ENCODE measurements at places on chromosomes 12 and 14.

- DNase-seq: no peak
Measured at GRCh38 chr12:49651855-49652254, 28.5 kb downstream of the PRPF40B start.

DNA sequence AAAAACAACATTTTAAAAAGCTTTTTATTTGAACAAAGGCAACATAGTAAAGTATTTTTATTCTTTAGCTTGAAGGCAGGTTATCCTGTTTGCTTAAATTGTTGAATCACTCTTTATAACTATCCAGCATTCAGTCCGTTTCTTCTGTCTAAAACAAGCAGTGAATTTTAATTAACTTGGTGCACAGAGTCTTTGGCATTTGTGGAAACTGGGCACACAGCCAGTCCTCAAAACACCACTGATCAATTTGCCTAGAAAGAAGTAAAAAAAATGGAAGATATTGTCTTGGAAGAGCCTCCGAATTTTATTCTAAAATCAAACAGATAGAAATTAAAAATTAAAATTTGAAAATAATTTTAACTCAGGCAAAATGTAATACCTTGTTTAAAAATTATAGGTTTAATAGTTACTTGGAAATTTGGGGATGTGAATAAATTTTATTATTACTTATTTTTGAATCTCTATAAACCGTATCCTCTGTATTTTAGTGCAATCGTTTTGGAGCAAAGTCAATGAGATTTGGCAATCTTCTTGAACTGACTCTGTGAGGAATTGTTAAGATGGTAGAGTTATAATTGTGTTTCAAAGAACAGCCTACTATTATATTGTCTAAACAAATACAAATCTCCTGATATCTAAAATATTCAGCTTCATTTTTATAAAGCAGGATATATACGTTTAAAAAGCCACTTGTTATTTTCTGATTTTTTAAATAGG lies 927.0 kb downstream of the SLC16A7 start:
- peak; percentile 37 for DNase-seq

- DNase-seq: peak; percentile 14
Measured at GRCh38 chr12:87274594-87275245, 754.5 kb downstream of the C12orf50 start.

DNA sequence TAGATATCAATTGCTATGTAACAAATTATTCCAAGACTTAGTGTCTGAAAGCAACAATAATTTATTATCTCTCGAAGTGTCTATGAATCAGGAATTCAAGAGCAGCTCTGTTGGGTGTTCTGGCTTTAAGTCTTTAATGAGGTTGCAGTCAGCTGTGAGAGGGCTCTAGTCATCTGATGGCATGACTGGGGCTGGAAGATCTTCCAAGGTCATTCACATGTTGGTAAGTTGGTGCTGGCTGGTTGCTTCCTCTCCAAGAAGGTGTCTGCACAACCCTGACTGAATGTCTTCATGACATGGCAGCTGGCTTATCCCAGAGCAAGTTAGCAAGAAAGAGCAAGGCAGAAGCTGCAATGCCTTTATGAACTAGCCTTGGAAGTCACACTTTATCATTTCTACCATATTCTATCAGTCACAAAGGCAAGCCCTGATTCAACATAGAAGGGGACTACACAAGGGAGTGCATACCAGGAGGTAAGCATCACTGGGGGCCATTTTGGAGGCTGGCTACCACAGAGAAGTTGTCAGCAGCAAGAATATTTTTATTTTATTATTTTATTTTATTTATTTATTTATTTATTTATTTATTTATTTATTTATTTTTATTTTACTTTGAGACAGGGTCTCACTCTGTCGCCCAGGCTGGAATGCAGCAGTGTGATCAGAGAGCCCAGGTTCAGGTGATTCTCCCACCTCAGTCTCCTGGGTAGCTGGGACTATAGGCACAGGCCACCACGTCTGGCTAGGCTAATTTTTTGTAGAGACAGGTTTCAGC lies 7.6 kb upstream of the SLC38A2 start:
- DNase-seq: no peak

DNA sequence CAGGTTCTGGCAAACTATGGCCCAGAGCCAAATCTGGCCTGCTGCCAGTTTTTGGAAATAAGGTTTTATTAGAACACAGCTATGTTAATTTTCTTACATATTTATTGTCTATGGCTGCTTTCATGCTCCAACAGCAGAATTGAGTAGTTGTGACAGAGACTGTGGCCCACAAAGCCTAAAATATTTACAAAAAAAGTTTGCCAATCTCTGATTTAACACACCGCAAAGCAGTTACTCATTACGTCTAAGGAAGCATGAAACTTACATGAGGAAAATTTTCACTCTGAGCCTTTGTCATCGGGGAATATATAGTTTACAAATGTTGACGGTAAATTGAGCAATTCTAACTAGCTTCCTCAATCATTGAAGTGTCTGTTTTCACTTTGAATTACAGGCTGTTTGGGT lies 96.5 kb downstream of the UNC79 start:
- no peak for DNase-seq

DNA sequence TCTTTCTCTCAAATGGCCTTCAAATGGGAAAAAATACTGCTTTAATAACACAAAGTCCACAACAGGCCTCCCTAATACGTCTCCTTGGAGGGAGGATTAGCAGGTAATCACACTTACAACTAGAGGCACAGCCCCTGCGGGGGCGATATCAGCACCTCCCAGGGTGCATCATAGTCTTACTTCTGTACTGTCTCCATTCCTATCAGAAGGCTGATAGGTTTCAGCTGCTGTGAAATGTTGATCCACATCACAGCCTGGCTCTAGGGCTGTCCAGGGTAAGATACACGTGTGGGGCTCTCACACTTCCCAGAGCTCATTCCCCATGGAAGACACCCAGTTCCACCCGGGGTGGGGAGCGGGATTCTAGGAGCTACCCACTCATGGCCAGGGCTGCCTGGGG lies 139.1 kb upstream of the SFSWAP start:
- DNase-seq: no peak

GRCh38 chr12:28331130-28331529 lies 140.9 kb downstream of the CCDC91 start:
- DNase-seq: peak; percentile 46

- peak; percentile 4 for DNase-seq
Measured at GRCh38 chr12:47843226-47843980, 23.7 kb upstream of the HDAC7 start.

GRCh38 chr12:5432011-5432400 lies at the start of gene NTF3:
Gene NTF3 (plus strand): TSS chr12:5432108. CDS start chr12:5432325, 217 bp downstream.
- no peak for DNase-seq

DNA sequence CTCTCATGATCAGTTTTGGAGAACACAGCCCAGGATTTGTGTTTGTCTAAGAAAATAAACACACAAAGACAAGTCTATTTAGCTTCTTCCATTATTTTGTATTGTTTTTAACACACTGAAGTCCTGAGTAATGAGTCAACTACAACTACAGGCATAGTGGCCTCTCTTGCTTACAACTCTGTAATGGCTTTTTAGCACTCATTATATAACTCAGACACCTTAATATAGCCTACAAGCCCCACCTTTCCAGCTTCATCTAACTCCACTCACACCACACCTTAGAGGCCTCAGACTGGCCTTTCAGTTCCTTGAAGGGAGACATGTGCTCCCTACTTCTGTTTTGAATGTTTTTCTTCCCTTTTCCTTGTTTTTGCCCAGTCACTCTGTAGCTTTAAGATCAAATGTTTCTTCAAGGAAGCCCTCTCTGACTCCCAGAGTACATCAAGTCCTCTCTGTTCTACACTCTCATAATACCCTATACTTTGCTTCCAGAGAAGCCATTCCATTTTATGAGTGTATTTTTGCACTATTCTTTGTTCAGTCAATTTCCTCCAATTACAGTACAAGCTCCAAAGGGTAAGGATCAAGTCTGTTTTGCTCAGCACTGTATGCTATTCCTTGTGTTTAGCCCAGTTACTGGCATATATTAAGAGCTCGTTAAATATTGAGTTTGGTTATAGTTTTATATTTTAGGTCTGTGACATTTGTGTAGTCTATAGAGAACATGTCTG lies 233.6 kb upstream of the ARHGAP5 start:
- DNase-seq: no peak

GRCh38 chr12:111818340-111818739 lies 23.7 kb upstream of the MAPKAPK5 start:
- no peak for DNase-seq

GRCh38 chr12:78002878-78003277 lies 172.2 kb downstream of the NAV3 start:
- peak; percentile 41 for DNase-seq

DNA sequence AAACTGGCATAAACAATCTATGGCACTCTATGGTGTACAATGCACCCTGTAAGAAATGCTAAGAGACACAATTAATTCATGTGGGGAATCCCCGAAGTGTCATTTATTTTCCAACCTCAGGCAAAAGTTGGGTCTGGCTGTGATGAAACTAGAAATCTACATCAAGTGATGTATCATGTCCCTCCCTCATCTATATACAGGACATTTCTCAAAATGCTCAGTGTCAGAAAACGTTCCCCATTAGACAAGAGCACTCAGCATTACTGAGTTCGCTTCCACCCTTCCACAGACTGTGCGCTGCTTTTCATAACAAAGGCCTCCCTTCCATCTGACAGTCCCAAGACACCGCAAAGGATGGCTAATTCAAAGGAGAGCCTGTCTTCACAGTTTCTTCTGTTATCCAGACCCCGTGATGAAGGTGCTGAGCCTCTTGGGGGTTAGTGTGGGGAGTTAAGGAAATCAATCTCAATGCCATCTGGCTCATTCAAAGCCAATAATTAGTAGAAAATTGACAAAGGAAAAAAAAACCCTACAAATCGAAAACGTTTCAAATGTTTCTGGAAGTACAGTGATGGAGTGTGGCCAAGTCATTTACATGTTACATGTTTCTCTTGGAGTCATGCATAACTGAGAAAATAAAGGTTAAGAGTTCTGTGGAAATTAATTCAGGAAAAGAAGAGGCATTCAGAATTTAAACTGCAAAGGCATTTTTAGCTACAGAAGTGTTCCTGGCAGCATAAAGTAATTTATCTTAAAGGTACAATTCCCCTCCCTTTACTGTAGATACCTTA lies 7.5 kb downstream of the CCDC88C start:
- DNase-seq: peak; percentile 45

DNA sequence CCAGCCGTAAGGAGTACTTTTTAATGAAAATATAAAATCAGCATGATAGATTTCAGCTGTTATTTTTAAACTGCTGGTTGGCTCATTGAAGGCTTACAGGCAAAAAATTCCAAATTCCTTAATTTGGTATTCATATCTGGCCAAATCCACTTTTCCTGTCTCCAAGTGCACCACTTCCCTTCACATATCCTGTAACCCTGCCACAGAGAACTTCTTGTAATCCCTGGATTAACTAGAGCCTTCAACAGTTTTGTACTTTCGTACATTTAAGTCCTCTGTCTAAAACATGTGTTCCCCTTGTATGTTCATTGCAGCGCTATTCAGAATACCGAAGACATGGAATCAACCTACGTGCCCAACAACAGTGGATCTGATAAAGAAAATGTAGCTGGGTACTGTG lies 9.6 kb downstream of the PUS7L start:
- no peak for DNase-seq

DNA sequence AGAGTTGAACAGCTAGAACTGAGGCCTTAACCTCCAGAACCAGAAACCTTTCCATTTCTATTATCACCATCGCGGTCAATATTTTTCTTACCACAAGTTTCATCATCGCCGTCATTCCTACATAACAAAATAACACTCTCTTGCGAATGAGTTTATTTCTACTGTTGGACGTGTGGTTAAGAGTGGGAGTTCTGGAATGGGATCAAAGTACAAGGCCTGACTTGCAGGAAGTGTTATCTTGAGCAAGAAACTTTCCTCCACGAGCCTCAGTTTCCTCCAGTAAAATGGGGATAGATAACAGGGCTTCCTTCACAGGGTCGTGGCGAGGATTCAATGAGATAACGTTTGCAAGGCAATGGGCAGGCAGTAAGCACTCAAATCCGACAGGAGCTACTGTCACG lies 652 bp downstream of the SART3 start:
- no peak for DNase-seq

- DNase-seq: no peak
Measured at GRCh38 chr12:127539226-127539858, 727.6 kb upstream of the TMEM132C start.
